ENCODE measurements at places on chromosomes 1 and 21.

- DNase-seq, result no peak
Observed at GRCh38 chr1:221783936-221784335, 42.0 kb upstream of the DUSP10 start.

GRCh38 chr1:109273570-109274288 lies 9.2 kb downstream of the PSRC1 start:
- no peak for DNase-seq

DNA sequence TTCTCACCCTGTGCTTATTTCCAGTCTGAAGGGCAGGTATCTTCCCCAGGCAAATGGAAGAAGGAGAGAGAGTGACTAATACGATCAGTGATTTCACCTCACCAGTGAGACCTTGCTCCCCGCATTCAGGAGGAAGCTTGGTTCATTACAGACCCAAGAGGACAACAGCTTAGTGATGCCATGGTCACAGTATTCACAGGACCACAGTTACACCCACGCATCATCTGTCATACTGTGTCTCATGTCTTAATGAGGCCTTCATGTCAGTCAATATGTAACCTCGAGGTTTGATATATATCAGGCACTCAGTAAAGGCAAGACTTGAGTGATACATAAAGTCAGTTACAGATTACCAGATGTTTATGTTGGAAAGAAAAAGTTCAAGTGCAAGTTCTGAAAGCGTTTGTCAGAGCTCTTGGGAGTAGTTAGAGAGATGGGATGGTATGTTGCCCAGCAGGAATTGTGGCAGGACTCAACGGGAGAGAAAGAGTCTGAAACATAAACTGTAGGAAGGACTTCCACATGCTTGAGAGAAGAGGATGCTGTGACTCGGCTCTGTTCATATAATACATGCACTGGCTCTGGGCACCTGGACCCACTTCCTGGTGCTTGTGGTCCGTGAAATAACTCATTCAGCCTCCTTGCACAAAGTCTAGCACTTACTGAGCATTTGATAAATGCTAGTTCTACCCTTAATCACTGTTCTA lies 33.3 kb downstream of the GNPAT start:
- DNase-seq, result no peak

- no peak for DNase-seq
Observed at GRCh38 chr21:31887391-31887841, 14.6 kb downstream of the HUNK start.

- no peak for DNase-seq
Observed at GRCh38 chr1:11458811-11459275, 20.1 kb upstream of the DISP3 start.

GRCh38 chr1:197356723-197357533 lies 88.9 kb downstream of the CRB1 start:
- no peak for DNase-seq

- DNase-seq, result no peak
Observed at GRCh38 chr1:237901299-237901934, 10.7 kb upstream of the ZP4 start.

GRCh38 chr1:193113992-193114332 lies 7.9 kb upstream of the CDC73 start:
- DNase-seq, result no peak

DNA sequence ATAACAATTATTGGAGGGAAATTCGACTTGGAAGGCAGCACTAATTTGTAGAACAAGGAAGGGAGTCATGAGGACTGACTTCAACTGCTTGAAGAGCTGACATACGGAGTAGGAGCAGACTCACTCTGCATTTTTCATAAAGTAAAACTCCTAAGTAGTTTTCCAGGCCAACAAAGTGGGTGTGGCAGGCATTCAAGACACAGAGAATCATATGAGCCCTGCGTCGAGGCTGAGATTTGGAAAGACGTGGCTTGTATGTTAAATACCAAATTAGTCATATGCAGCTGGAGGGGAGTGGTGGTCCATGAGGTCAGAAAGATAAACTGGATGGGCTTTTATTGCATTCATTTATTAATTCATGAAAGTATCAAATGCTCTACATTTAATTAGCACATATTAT lies 255.7 kb upstream of the JUN start:
- no peak for DNase-seq

GRCh38 chr1:43933386-43934100 lies at the start of gene ARTN:
Gene ARTN (plus strand): TSS chr1:43933801. CDS start chr1:43935657, 1,856 bp downstream.
- DNase-seq, result no peak

- DNase-seq, result no peak
Observed at GRCh38 chr1:102961549-102961948, 146.8 kb downstream of the COL11A1 start.

DNA sequence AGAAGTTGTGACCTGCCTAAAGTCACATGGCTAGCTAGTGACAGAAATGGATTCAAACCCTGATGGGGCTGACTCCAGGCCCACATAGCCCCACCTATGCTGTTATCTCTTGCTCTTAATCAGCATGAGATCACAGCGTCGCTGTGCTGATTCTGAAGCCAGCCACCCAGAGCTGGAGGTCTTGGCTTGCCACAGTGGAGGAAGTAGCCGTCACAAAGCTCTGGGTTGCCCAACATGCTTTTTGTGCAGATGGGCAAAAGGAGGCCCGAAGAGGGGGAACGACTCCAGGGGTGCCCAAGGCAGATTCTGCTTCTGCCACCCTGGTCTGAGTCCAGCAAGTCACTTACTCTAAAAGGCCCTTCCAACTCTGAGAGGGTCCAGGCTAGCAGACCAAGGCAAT lies 14.7 kb upstream of the MFSD2A start:
- DNase-seq, result no peak

DNA sequence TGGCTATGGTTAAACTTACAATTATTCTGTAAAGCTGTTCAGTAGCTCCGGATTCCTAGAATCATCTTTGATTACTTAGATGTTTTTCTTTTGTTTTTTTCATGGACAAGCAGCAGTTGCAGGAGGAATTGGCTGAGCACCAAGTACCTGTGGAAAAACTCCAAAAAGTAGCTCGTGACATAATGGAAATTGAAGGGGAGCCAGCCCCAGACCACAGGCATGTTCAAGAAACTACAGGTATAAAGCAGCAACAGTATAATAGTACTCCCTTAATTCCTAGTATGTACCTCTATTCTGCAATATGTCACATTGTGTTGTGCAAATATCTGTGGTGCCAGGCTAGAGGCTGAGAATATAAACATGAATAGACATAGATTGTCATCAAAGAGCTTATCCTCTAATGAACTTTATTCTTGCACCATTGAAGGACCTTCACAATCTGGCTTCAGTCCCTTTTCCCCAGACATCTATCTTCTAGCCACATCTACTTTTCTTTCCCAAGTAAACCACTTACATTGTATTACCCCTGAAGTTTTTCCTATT lies 132.3 kb upstream of the BMP8A start:
- DNase-seq, result no peak

- no peak for DNase-seq
Observed at GRCh38 chr1:226915672-226915995, 24.5 kb upstream of the COQ8A start.

- no peak for DNase-seq
Observed at GRCh38 chr1:6971048-6971447, 185.8 kb downstream of the CAMTA1 start.

DNA sequence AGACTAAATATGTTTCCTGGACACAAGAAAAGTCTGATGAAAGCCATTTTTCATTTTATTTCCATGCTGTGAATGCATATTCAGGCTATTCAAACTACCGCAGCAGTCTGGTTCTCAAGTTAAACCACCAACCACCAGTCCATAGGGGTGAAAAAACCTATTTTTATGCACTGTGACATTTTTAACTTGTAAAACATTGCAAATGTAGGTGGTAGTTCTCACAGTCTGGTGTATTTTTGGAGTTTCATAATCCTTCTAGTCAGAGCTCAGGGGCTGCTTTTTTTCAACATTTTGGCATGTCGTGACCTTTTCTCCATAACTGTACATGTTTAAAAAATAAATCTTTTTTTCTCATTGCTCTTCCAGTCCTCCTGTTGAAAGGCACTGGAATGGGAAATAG lies 907.6 kb upstream of the ADGRL2 start:
- DNase-seq, result no peak

DNA sequence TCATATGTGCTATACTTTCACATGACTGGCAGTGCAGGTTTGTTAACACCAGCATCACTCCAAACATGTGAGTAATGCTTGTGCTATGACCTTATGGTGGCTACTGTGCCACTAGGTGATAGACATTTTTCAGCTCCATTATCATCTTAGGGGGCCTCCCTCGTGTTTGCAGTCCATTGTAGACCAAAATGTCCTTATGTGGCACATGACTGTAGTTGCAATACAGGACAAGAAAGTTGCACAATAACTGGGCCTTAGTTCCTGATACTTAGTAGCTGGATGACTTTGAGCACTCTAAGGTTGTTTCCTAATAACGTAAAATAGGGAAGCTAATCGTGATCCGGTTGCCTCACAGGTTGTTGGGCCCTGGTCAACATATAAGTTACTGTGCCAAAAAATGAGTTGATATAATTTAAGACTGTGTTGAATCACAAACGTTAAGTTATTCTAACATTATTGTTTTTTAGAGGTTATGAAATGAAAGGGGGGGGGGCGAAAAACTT lies 511 bp upstream of the SNX27 start:
- no peak for DNase-seq

DNA sequence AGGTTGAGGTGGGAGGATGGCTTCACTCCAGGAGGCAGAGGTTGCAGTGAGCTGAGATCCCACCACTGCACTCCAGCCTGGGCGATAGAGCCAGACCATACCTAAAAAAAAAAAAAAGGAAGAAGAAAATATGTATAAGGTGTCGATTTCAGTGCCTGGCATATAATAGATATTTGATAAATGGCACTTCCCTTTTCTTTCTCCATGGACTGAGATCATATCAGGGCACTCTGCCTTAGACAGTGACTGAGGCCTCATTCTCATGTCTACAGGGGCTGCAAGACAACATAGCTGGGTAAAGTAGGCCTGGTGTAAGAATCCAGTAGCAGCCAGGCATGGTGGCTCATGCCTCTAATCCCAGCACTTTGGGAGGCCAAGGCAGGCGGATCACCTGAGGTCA lies 21.2 kb downstream of the PCAT6 start:
- no peak for DNase-seq

- no peak for DNase-seq
Observed at GRCh38 chr21:19731251-19731650, 1267.0 kb upstream of the NCAM2 start.

- no peak for DNase-seq
Observed at GRCh38 chr1:66356605-66357004, 177.3 kb upstream of the SGIP1 start.

DNA sequence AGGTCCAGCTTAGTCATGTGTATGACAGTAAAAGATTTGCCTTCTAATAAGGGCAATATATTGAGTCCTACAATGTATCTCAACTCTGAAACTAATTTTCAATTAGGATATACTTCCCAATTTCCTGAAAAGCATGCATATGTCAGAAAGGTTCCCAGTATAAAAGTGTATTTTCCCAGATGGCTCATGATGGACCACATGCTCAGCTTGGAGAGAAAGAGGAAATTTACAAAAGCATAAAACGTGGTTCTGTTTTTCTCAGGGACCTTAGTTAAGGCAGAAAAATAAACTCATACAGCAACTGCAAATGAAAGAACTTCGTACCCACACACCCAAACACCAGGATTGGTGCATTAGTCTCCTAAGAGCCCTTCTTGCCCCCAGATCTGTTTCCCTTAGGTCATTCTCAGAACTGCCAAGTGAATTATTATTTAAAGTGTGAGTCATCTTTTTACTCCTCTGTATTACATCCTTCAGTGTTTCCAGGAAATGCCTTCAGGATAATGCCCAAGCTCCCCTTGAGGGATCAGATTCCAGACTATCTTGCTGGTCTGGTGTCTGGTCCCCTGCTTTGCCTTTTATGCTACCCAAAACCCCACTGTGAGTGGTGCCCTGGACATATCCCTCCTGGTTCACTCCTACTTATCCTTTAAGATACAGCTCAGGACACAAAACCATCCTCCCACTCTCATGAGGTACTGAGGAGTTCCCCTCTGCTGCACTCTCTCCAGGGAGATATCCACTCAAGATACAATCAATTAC lies 57.4 kb downstream of the SSX2IP start:
- DNase-seq, result no peak

- DNase-seq, result no peak
Observed at GRCh38 chr1:77047978-77048614, 171.1 kb downstream of the PIGK start.

GRCh38 chr1:219898375-219898774 lies 30.0 kb downstream of the SLC30A10 start:
- no peak for DNase-seq

GRCh38 chr1:10082785-10083479 lies 50.2 kb downstream of the UBE4B start:
- DNase-seq, result no peak

- no peak for DNase-seq
Observed at GRCh38 chr1:206023695-206024094, at the start of gene CTSE. Gene CTSE (minus strand): TSS chr1:206023895. CDS start chr1:206023791, 104 bp downstream.

GRCh38 chr1:10787286-10787685 lies 9.2 kb downstream of the CASZ1 start:
- DNase-seq, result no peak

- DNase-seq, result no peak
Observed at GRCh38 chr1:14954210-14954609, 199.3 kb upstream of the TMEM51 start.

DNA sequence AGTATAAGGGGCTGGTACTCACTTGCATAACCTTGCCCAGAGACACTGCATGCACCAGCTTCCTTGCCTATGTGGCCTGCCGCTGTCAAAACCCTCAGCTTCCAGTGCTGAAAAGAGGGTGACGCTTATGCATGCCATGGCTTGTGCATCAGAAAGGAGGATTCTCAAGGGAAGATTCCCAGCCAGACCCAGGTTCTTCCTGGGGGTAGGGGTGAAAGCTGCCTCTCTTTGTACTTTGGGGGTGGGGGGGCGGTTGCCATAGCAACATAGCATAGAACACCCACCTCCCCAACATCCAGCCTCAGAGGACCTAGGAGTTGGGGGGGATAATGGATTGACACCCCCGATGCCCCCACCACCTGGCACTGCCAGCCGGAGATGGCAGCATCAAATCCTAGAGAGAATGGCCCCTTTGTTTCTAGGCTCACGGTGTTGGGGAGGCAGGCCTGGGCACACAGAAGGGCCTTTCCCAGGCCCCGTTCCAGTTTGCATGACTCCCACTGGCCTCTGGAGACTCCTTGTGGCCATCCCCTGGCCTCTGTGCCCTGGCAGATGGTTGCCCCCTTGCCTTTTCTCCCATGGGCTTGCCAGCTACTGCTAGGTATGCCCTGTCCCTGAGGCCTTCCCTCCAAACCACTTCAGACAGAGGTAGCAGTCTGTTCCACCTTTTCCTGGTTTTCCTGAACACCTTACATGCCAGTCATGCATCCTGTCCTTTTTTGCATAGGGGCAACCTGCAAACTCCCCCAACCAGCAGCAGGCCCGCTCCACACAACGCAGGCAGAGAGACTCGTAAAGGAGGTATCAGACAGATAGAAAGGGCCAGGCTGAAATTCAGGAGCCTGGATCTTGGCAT lies 44.6 kb downstream of the RHBG start:
- DNase-seq, result no peak

DNA sequence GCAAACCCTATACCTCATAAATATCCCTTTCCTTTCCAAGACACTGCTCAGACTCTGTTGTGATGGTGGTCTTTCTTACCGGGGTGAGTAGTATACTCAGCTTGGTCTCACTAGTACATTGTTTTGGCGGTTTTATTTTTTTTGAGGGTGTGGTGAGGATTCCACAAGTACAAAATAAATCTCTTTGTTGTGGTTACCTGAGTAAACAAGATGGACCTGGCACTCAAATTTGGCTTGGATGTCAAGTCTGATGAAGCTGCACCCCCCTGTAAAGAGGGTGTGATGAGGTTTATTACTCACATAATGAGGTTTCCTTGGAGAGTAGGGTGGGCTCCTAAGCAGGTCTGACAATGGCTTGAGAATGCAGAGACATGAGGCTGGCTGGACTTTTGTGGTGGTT lies 68.2 kb upstream of the KCNJ6 start:
- no peak for DNase-seq

- no peak for DNase-seq
Observed at GRCh38 chr21:33840771-33841170, 74.8 kb downstream of the ATP5PO start.

All from renal cortex interstitium (tissue), 15 donors.